ENCODE measurements at places on chromosomes 11 and 22.
A peak's percentile ranks its signal among the peaks of the same experiment; 100 is the strongest.

GRCh38 chr11:88531831-88532230 lies 194.3 kb upstream of the CTSC start:
- no peak for DNase-seq

DNA sequence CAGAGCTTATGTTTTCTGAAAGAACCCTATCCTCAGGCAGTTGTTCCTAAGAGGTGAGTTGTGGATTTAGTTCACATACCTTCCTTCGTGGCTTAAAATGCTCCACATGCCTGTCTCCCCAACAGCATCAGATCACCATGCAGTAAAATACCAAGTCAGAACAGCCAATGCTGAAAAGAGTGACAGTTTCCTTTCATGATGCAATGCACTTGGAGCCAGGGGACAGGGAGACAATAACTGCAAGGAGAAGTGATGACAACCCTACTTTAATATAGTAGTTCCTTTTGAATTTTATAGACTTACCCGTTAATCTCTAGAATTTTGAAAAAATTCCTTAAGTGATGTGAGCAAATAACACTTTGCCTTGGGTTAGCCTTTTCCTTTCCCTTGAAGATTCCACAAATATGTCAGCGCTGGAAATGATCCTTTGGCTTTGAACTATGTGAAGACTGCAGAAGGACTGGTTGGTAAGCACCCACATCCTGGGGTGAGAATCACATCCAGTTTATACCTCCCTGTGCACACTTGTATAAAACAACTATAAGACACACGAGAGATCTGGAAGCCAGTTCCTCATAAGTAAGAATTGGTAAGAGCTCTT lies 71.2 kb downstream of the PIWIL4 start:
- DNase-seq, result no peak

DNA sequence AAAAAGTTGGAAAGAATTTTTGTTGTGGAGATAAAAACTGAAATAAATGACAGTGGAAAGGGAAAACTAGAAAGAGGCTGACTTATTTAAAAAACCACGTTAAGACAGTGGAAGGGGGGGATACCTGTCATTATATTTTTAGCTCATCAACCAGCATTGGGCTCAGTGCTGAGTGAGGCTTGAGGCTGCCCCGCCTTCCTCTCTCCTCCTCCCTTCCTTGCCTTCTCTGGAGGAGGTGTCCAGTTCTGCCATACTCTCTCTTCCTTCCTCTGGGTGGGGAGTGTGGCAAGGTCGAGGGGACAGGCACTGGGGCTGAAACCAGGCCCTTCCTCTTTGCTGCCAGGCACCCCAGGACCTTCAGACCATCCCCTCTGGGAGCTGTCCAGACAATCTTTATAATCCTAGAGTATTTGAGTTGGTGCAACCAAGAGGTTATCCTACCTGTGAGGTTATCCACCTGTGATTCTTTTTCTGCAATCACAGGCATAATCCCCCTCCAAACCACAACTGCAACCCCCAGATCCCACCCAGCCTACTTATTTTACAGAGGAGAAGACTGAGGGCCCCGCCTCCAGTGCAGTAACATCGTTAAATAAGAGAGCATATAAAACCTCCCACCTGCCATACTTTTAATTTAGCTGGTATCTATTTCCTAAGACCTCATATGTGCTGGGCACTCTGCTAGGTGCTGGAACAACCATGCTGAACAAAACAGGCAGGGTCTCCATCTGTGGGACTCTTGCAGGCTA lies 578.5 kb downstream of the BUD13 start:
- no peak for DNase-seq

- DNase-seq, result no peak
Observed at GRCh38 chr22:39423976-39424375, 24.4 kb downstream of the TAB1 start.

- peak; percentile 65 for DNase-seq
Observed at GRCh38 chr22:29744902-29745301, 21.9 kb downstream of the ZMAT5 start.
